ENCODE measurements at places on chromosomes 5 and 9.

GRCh38 chr5:133117912-133118445 lies 66.2 kb downstream of the HSPA4 start:
- DNase-seq = no peak

- DNase-seq = no peak
Measured at GRCh38 chr5:96857454-96857853, 18.8 kb upstream of the ERAP2 start.

DNA sequence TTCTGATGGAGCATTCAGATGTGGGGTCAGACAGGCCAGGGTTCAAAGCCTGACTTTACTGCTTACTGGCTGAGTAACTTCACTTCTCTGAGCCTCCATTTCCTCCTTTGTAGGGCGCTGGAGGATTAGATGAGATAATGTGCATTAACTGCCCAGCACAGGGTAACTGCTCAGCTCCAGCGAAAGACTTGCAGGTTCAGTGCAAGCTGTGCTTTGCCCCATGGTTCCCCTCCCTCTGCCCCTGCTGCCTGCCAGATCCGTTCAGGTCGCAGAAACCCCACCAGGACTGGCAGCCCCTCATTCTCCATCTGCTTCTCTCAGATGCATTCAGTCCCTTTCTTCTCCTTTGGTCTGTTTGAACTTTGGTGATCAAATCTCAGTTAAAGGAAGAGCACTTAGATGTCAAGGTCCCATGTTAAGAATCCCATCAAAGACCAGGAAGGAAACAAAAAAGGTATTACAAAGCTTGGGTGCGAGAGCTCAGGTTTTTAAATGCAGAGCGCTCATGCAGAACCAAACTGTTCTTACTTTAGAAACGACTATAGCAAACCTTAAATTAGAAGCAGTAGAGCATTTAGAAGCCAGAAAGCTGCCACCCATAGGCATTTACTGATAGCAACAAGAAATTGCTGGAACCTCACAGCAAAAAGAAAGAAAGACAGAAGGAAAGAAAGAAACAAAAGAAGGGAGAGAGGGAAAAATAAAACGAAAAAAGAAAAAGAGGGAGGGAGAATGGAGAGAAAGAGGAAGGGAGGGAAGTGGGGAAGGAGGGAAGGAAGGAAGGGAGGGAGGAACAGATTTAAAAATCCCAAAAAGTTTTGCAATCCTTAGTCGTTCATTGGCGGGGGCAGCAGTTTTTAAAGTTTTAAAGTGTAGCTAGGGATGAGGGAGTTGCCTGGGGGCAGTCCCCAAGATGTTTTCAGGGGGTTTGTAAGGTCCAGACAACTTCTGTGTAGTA lies 23.5 kb downstream of the AFAP1L1 start:
- no peak for DNase-seq

DNA sequence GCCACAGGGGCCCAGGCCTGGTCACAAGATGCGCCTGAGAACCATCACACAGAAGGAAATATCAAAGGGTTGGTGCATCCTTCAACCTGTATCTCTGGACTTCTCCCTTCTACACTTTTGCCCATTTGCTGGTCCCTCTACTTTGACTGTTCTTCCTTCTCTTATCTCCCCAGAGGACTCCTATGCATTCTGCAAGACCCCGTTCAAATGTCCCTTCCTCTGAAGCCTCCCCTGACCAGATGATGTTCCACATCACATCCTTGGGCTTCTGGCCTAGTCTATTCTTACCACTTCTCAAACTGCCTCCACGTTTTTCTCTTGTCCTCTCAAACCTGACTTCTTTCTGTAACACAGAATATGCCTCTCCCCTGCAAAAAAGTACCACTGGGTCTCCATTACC lies 34.3 kb downstream of the STK10 start:
- DNase-seq = no peak

GRCh38 chr9:76255781-76256455 lies 138.3 kb downstream of the RFK start:
- no peak for DNase-seq

- no peak for DNase-seq
Measured at GRCh38 chr9:100101608-100102007, 2.6 kb downstream of the INVS start.

GRCh38 chr5:54388811-54389210 lies 66.7 kb upstream of the HSPB3 start:
- no peak for DNase-seq

- DNase-seq = no peak
Measured at GRCh38 chr5:123929055-123929474, 417.1 kb downstream of the CSNK1G3 start.

DNA sequence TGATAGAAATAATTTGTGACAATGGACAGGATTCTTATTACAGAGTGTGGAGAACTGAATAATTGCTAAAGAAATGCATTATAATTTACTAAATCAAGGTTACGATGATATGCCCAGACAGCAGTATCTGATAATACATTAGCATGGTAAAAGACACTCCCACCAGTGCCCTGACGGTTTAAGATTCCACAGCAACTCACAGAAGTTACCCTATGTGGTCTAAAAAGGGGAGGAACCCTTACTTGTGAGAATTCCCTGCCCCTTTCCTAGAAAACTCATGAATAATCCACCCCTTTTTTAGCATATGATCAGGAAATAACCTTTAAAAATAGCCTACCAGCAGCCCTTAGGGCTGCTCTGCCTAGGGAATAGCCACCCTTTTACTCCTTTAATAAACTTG lies 244.7 kb upstream of the SLC24A2 start:
- DNase-seq = no peak

DNA sequence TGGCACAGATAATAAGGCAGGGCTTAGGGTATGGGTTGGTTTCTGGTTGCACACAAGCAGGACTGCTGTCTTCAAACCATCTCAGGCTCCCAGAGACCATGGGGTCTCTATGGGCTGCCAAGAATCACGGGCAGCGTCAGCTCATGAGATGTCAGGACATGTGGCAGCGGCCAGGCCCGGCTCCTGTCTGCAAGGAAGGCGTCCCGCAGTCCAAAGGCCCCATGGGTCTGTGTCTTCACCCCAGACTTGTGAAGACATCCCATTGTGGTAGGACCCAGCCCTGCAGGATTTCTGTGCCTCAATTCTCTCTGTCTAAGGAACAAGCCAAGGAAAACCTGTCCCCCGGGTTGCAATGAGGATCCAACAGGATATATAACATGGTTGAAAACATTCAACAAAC lies 32.6 kb downstream of the IPPK start:
- DNase-seq = no peak

GRCh38 chr5:1111727-1112289 lies at the start of gene SLC12A7:
Gene SLC12A7, minus strand, starts transcription at chr5:1112063. Its CDS starts 72 bp downstream, at chr5:1111991.
- DNase-seq = peak; percentile 54

- no peak for DNase-seq
Measured at GRCh38 chr5:22496666-22497065, 356.5 kb downstream of the CDH12 start.

GRCh38 chr9:127554966-127555839 lies 56.9 kb upstream of the STXBP1 start:
- DNase-seq = no peak

GRCh38 chr5:80041527-80041926 lies 6.4 kb downstream of the THBS4 start:
- DNase-seq = no peak

Data from NCI-H146 (cell line).